ENCODE measurements at places on chromosomes 13 and 19.

DNA sequence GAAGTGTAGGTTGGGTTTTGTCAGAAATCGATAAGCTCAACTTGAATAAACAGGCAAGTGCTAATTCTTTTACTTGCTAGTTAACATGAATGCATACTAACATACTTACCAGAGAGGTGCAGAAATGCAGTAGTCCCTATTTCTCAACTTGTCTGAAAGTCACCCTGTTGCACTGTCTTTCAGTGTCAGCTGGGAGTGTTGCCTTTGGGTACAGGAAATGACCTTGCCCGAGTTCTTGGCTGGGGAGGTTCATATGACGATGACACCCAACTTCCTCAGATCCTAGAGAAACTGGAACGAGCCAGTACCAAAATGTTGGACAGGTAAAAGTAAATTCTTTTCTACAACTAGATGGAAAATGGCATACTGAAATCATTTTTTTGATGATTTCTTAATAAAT is 103.5 kb upstream of the AKAP11 start:
- no peak for DNase-seq

DNA sequence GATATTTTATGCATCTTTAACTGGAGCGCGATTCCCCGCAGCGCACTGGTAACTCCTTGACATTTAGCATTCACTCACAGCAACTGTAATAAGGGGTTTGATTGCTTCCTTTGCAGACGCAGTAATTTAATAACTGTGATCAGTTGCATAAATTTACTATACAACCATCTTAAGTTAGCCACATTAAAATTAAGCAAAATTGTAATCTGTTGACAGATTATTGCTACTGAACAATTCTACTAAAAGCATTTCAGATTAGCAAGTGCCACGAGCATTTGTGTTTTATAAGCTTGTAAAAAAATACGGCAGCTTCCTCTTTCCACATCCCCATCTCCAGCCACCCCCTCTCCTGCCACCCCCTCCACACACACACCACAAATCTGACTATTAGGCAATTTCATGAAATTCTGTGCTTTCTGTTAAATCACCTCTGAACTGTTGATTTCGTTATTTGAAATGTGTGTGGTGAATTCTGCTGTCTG is 44.4 kb downstream of the TSHZ3 start:
- DNase-seq: no peak

DNA sequence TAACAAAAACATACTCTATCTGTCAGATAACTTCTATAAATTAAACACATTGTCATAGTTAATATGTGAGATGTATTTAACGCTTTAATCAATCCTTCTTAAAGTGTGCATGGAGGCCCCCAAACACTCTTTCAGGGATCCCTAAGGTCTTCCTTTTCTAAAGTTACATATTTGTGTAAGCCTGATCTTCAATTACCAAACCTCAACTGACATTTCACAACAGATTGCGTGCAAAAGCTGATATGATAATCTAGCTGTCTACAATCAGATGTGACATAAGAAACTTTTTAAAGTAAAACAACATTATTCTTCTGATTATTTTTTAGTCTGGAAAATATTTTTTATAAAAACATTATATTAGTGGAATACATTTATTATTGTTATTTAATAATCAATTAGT is 1850.4 kb downstream of the OLFM4 start:
- no peak for DNase-seq

DNA sequence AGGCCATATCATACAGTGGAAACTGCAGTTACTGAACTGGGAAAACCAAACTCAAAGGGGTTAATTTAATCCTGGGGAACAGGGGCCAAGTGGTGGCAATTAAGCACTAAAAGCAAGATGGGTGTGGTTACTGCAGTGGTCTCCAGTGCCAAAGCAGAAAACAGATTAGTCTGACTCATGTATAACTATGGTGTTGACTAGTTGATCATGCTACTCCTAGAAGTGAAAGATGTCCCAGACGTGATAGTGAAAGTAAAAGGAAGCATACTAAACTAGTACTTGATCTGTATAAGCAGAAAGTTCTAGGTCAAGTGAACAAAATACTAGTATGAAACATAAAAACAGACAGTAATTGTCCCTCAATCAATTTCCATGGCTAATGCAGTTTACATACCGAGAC is 360.0 kb upstream of the SLITRK5 start:
- no peak for DNase-seq

DNA sequence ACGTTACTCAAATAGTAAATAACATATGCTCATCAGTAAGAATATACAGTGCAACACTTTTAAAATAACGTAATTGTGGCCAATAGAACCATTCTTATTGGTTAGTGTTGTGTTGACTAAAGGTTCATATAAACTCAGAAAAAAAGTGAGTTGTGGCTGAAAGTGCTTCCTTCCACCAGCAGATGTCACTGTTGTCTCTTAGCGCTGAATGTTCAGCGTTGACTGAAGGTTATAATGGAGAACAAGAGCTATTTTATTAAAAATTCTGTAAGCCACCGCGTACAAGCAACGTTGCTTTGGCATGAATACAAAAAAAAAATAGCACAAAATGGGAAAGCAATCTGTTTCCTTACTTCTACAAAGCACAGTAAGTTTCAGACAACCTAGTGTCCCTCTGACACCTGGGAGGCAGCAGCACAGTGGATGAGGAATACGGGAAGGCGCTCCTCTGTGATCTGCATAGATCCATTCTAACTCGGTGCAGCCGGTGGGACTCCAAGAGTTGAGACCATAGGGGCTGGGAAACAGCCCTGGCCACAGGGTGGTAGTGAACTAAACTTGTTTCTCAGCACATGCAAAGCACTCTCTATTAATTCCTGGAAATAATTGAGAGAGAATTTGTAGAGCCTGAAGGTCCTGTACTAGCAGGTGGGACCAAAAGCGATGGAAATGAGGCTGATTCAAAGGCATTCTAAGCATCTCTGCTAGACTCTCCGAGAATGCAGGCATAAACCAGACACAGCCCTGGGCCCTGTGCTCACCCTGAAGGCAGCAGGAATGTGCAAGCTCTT is 23.9 kb upstream of the OXGR1 start:
- DNase-seq: peak; percentile 63

DNA sequence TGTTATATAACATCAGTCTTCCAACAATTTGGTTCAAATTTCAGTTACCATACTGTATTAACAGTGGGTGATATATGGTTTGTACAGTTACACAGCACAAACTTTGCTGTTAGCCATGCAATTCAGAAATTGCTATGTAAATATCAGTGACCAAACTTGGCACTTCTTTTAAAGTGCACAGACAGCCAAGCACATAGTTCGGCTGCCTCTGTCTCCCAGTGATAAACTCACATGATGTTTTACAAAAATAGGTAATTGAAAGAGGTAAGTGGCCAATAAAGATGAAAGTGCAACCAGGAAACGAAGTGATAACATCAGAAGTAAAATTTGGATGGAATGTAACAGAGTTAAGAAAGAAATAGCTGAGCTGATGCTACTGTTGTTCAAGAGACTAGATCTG is 143.9 kb downstream of the PCDH9 start:
- DNase-seq: no peak

DNA sequence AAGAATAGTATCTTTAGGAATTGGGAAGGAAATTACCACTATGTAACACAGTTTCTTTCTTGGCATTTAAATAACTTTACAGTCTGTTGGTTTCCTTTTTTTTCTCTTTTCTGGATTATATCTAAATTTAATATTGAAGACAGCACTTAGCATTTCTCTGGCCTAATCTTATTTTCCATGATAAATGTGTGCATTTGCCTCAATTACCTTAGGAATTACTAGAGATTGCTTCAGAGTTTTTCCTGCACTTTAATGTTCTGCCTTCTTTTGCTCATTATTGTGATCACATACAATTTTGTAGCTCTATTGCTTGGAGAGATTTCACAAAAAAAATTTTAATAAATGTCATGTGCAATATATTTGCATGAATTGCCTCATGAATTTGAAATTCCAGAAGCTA is 25.1 kb downstream of the DCT start:
- DNase-seq: no peak

DNA sequence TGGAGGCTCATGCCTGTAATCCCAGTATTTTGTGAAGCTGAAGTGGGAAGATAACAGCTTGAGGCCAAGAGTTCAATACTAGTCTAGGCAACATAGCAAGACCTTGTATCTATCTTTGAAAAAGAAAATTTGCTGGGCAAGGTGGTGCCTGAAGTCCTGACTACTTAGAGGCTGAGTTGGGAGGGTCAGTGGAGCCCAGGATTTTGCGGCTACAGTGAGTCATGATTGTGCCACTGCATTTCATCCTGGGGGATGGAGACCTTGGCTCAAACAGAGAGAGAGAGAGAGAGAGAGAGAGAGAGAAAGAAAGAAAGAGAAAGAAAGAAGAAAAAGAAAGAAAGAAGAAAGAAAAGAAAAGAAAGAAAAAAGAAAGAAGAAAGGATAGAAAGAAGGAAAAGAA is 1872.3 kb upstream of the PCDH20 start:
- no peak for DNase-seq

- DNase-seq: no peak
These were observed 50.2 kb downstream of the PEPD start for GRCh38 chr19:33471111-33471996.

GRCh38 chr13:61383111-61383510 is 32.5 kb downstream of the PCDH20 start:
- DNase-seq: no peak

DNA sequence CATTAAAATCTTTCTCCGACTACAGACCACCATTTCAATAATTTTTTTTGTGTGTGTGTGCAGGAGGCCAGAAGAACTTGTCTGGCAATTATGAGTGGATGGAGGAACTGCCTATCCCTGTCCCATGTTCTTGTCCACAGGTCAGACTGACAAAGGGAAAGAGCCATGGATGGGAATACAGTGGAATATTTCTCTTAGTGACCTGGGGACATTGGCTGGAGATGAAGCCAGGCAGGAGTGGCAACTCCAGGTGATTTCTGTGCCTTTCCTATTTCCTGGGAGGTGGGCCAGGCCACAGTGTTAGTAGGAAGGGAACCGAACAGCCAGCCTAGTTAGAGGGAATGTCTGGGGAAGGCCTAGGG is 3.7 kb downstream of the PSG9 start:
- DNase-seq: no peak

GRCh38 chr19:1613808-1614570 is 8.7 kb upstream of the UQCR11 start:
- no peak for DNase-seq

DNA sequence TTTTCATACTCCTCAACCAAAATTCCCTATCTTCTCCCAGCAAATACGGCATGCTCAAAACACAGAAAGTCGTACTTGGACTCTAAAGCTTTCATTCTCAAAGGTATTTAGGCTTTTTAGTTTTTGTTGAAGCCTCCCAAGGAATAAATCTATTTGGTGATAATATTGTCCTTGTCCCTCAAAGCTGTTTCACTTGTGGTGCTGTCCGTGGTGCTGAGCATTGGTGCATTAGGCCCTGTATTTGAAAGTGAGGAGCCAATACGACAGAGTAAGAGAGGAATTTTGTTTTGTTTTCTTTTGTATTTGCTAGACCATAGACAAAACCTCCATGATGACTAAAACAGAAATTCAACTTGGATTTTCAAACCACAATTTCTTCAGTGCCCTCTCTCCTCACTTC is 3.2 kb upstream of the LGALS13 start:
- peak; percentile 38 for DNase-seq

DNA sequence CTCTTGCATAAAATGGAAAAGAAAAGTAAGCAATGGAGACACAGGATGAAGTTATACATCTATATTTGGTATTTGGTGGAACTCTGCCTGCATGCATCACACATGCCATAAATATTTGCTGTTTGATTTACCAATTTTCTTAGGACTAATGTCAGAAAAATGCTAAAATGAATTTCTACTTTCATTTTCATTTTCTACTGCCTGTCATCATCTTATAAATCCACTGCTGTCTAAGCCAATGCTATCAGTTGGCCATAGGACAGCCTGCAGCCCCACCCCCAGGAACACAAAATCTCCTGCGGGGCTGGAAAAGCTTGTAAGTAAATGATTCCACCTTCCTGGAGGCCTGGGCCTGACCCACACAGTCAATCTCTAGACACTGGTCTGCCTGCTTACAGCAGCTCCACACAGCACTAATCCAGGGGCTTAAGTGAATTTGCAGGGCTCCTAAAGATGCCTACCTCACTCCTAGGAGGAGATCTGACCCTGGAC is 122.0 kb downstream of the ENOX1 start:
- peak; percentile 92 for DNase-seq

DNA sequence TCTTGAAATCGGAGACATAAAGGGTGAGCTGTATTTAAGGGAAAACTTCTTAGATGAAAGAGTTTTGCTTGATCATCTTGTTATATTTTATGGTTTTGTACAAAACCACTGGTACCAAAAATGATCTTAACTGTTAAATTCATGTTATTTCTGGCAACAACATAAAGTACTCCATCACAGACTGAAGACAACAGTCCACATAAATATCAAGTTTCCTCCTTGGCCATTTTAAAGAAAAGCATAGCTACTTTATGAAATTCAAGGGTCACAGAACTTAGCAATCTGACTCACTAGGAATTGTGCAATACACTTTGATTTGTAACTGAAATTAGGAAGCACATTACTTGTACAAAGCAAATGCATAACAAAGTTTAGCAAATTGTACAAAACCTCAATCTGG is 66.3 kb downstream of the TBC1D4 start:
- DNase-seq: peak; percentile 71

GRCh38 chr19:38263689-38264485 is 486 bp upstream of the SPINT2 start:
- DNase-seq: peak; percentile 94

- DNase-seq: no peak
These were observed 14.4 kb downstream of the PLEKHF1 start for GRCh38 chr19:29679598-29680210.

GRCh38 chr13:107069108-107069776 is 501.3 kb upstream of the ARGLU1 start:
- peak; percentile 7 for DNase-seq

GRCh38 chr13:101624210-101624922 is 171.9 kb downstream of the ITGBL1 start:
- DNase-seq: no peak

GRCh38 chr13:25977671-25978070 is 74.1 kb downstream of the SHISA2 start:
- no peak for DNase-seq

GRCh38 chr13:44652962-44653660 is 77.0 kb upstream of the TSC22D1 start:
- DNase-seq: no peak

DNA sequence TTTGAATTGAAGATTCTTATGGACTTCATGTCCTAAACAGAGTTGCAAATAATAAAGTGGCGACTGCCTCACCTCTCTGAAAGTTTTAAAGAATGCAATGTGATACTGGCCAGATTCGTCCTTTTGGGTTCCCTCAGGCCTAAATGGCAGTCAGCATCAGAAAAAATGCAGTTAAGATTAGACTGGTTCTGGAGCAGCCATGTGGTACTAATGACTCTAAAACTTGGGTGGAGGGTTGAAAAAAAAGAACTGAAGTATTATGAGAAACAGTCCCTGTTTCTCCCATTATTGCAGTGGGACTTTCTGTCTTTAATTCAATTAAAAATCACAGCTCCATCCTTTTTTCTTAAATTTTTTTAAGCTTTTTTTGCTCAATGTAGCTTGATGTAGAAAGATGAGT is 37.3 kb downstream of the WDFY2 start:
- no peak for DNase-seq

DNA sequence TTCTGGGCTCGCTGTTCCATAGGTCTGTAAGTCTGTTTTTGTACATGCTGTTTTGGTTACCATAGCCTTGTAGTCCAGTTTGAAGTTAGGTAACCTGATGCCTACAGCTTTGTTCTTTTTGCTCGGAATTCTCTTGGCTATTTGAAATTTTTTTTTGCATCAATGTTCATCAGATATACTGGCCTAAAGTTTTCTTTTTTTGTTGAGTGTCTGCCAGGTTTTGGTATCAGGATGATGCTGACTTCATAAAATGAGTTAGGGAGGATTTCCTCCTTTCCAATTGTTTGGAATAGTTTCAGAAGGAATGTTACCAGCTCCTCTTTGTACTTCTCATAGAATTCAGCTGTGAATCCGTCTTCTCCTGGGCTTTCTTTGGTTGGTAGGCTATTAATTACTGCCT is 397.8 kb upstream of the HTR2A start:
- DNase-seq: no peak

Measured in fibroblast of skin of scalp (primary cell).